Stimulated activated CD8-positive, alpha-beta memory T cell treated with anti-CD3 and anti-CD28 coated beads, Interleukin-4, amount 100 ng/mL, for 1 hour (primary cell): ENCODE measurements at places on chromosomes 1 and 21.

GRCh38 chr1:178107823-178108222 lies 13.9 kb downstream of the RASAL2 start:
- no peak for DNase-seq

GRCh38 chr1:67298762-67299161 lies 8.9 kb upstream of the IL12RB2 start:
- DNase-seq, result no peak

- no peak for DNase-seq
Observed at GRCh38 chr1:237386362-237387143, 344.6 kb downstream of the RYR2 start.

DNA sequence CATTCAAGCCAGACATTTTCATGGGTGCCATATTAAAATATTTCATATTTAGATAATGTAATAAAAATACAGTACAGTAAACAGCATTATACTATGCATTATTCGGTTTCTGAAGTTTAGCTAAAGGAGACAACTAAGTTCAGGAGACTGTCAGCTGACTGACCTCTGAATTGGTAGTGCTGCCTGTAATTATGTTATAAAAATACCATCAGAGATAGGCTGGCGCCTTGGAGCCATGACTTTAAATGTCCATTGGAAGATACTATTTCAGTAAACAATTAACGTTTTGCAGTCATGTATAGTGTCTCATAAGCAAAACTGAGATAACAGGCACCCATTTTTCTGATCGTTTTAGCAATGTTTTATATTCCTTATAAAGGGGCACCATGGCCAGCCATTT lies 11.3 kb upstream of the RAB29 start:
- no peak for DNase-seq

DNA sequence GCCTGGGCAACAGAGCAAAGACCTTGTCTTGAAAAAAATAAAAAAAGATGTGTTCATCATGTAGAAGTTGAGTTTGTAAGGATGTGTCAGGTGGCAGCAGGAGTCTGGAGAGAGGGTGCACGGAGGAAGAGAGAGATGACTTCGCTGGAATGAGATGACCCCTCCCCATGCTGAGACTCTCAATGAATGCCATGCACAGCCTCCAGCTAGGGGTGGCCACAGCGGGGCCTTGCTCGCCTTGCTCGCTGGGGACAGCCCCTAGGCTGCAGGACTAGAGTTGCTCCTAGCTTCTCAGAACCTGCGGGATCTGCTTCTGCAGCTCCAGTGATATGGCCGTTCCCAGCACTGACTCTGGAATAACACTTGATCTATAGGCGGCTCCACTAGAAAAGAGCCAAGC lies 6.6 kb upstream of the C2CD2 start:
- no peak for DNase-seq

DNA sequence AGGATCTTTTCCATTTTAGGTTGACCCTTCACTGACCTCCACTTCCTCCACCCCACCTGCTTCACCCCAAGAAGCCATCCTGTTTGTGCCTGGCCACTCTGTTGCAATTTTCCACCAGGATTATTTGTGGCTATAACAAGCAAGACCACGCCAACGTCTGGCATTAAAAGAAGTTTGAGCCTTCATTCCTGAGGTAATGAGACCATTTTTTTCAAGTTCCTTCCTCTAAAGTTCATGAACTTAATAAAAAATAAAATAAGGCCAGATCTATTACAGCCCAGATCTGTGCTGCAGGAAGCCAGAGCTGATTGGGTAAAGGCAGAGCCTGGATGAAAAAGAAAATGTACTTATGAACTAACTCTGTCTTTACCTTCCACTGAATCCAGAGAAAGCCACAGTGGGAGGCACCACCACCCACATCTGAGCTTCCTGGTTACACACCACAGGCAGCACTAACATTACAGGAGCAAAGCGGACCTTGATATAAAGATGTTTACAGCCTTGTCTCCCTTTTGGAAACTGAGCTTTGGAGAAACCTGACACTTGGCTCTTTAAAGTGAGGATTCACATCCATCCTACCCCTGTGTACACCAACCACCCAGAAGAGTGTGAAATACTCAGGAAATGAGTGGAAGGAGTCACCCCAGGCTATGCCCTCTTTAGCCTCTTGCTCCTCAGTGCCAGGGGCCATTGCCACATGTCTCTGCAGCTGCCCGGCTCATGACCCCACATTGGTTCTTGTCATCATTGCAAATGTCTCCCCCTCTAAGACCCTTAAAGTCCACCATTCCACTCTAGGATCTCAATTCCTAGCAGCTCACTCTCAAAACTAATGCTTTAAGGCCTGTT lies 293.6 kb downstream of the PLPP3 start:
- no peak for DNase-seq

GRCh38 chr1:201545851-201546492 lies 7.0 kb downstream of the NAV1 start:
- DNase-seq, result no peak

DNA sequence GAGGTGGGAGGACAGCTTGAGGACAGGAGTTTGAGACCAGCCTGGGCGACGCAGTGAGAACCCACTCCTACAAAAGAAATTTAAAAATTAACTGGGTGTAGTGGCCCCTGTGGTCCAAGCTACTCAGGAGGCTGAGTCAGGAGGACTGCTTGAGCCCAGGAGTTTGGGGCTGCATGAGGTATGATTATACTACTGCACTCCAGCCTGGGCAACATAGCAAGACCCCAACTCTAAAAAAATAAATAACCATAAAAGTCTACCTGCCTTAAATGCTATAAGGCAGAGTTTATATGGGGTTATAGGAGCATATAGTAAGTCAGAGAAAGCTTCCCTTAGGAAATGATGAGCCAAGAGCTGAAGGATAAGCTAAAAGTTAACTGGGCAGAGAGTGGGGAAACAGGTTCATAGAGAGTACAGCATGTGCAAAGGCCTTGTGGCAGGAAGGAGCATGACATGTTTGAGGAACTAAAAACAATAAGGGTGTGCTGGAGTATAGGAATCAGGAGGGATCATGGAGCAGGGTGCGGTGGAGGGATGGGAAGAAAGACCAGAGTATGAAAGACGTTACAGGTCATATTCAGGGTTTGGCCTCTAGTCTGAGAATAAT lies 68.3 kb downstream of the ADSS2 start:
- DNase-seq, result no peak

- no peak for DNase-seq
Observed at GRCh38 chr1:48019714-48020315, 22.6 kb upstream of the TRABD2B start.

DNA sequence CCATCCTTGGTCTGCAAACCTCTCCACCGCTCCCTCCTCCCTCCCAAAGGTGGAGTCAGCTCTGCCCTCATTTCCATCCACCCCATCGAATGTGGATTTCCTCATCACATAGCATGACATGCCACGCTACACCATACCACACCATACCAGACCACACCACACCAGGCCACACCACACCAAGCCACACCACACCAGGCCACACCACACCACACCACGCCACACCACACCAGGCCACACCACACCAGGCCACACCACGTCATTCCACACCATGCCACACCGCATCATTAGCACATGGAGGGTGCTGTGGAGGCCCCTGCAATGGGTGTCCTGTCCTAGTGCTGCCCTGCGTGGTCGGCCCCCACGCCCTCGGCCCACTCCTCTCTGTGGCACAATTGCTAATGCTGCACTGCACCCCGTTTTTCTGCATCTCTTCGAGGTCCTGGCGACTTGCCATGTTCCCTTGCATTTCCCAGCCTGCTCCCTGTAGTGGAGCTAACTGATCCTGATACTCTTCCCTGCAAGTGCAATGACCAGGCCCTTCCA lies 11.3 kb downstream of the DFFB start:
- no peak for DNase-seq

DNA sequence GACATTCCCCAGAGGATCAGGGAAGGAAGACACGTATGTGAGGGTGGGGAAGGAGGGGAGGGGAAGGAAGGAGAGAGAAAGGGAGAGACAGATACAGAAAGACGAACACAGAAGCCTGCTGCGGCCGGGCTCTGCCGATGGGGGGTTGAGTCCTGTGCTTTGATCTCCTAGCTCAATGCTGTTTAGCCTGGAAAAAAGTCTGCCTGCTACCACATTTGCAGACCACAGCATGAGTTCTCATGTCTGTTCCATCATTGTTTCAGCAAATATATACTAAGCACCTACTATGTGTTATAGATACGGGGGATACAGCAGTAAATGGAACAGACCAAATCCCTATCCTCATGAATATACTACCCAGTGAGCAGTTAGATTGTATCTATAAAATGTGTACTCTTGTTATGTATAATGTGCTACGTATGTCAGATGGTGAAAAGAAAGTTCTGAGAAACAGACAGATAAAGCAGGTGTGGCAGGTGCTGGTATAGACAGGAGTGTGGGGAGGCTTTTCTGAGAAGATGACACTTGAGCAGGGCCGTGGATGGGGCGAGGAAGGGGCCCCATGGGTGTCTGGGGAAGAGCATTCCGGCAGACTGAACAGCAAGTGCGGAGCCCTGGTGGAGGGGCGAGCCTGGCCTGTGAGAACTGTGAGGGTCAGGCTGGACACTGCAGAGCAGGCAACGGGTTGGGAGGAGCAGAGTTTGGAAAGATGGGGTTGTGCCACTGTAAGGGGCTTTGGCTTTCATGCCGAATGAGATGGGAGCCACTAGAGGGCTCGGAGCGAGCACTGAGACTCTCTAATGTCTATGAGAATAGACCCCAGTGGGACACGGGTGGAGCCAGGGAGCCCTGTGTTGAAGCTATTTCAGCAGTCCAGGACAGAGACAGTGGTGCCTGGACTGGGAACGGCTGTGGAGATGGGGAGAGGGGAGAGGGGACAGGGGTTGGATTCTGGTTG lies 34.1 kb downstream of the KIAA1614 start:
- DNase-seq, result no peak

DNA sequence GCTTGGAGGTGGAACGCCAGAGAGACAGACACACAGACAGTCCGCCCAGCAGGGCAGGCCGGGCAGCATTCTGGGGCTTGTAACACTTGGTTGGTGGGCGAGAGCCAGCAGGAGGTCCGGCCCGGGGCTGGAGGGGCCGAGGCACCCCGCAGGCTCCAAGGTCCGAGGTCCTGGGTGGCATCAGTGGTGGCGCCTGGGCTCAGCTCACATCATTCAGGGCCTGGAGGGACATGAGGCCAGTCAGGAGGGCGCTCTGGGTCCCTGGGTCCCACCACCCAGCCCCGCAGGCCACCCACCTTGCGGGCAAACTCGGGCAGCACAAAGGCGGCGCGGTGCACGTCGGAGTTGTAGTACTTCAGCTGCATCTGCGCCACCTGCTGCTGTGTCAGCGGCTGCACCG lies 5.2 kb downstream of the SRM start:
- no peak for DNase-seq

DNA sequence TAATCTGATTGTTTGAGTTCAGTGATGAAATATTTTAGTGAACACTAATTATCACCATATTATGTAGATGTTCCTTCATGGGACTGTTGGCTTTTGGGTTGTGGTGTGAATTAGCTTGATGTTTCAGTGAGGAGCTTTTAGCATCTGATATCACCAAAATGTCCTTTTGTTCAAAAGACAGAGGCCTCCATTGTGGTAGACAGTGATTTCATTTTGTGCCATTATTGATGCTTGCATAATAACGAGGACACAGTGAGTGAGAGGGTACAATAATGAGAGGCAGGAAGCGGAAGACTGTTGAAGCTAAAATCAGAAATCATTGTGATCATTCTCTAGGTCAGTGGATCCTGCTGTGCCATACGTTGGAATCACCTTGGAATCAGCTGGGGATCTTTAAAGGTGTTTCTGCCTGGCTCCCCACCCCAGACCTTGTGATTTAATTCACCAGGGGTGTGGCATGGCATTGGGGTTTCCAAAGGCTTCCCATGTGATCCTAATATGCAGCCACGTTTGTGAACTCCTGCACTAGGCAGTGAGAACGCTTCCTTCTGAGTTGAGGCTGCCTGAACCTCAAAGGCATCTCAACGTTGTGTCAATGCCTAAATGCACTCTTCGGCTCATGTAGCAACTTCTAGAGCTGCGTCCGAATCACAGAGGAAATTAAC lies 82.1 kb upstream of the KIF1B start:
- no peak for DNase-seq

- DNase-seq, result no peak
Observed at GRCh38 chr1:38004284-38005108, 818 bp downstream of the FHL3 start.

DNA sequence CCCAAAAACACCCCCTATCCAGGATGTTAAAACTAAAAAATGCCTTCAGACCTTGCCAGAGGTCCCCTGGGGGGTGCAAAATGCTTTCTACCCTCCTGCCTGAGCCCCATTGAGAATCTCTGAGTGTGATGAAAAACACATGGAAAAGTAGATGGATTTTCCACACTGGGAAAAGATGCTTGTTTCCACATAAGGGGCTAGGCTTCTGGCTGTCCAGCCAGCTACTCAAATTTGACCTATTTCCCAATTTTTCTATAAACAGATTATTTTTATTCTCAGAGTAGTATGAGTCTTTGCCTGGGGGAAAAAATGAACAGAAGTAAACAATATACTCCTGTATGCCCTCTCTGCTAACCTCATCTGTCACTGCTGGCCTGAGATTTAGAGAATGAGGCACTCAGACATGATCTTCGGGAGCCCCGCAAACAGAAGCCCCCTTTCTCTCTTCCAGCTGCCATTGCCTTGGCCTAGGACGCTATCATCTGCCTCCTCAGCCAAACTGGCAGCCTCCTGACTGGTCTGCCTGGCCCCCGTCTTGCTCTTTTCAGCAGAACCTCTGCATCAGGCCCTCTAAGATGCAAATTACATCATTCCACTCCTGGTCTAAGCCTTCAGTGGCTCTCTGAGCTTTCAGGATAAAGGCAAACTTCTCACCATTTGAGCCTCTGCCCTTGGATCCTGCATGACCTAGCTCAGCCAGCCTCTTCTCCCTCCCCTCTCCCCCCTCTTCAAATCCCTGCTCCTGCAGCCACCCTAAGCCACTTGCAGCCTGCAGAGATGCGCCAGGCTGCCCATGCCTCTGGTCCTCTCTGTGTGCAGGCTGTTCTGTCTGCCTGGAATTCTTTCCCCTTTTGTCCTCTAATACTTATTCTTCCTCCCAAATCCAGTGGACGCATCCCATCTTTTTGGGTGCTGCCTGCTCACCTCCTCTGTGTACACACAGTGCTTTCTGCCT lies 39.7 kb upstream of the TMEM125 start:
- DNase-seq, result no peak

- no peak for DNase-seq
Observed at GRCh38 chr1:2610036-2610959, 22.5 kb downstream of the MMEL1 start.

GRCh38 chr1:36123356-36123755 lies 1.7 kb downstream of the COL8A2 start:
- DNase-seq, result no peak

- no peak for DNase-seq
Observed at GRCh38 chr1:222413436-222413835, 134.5 kb downstream of the HHIPL2 start.

DNA sequence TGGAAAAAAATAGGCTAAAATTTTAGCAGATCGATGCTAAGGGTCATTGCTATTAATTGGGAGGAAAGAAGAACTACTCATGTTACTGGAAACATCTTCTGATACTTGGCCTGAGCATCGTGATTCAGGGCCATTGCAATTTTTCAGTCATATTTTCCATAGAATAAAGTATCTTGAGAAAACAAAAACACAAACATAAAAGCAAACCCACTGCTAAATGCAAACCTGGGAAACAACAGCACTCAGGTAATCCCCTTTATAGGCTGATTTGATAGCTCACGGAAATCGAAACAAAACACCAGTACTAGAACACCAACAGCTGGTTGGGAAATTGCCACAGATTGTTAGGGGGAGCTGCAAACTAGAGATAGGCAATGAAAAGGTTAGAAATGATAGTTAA lies 172.9 kb upstream of the ESRRG start:
- DNase-seq, result no peak

GRCh38 chr21:28074676-28075075 lies 918.0 kb downstream of the LTN1 start:
- no peak for DNase-seq

- DNase-seq, result no peak
Observed at GRCh38 chr21:33644383-33645074, 2.2 kb downstream of the ITSN1 start.
